T follicular helper cell (primary cell): ENCODE measurements at places on chromosomes 1 and 21.
A peak's percentile ranks its signal among the peaks of the same experiment; 100 is the strongest.

DNA sequence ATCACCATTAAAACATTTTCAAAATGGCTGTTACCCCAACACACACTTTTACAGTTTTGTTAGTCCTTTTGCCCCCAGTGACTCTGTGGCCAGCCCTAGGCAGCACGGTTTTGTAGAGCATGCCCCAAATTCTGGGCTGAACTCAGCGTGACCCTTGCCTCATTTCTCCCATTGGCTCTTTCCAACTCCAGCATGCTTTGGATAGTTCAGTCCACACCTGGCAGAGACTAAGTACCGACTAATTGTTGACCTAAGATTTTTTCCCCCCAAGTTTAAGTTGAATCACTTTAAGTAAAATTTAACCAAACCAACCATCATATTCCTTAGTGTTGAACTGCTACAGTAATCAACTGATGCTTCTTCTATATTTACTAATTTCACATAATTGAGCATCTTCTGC lies 62.4 kb upstream of the LRRC8B start:
- no peak for DNase-seq

GRCh38 chr1:165994107-165994506 lies 166.7 kb downstream of the UCK2 start:
- DNase-seq: no peak

DNA sequence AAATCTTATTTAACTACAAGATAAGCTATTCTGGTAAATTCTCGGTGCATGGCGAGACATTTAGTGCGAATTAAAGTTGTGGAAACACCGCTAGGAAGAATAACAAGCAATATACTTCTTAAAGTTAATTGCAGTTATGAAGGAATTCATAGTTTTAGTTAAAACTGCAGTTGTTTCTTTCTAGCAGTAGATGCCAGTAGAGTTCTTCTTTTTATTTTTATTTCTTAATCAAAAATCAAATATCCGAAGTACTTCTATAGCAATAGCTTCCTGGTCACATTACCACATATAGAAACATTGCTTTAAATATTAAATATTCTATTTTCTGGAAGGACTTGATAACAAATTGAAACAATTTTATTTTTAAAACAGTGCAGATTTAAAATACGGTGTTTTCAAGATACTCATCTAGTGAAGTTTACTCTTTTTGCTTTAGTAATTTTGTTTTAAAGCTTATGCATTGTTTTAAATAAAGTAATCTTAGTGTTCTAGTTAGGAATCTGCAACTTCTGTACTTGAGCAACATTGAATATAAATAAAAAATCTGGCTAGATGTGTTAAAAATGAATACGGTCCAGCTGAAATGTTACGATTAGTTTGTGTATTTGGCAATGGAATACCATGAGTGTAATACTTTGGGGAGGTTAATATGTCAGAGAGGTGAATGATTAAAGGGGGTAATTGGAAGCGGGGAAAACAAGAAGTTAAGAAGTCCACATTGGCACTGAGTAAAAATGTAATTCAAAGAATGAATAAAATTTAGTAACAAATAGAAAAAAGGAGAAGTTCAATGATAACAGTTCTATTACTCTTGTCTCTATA lies 2.7 kb upstream of the PRKACB start:
- DNase-seq: no peak

DNA sequence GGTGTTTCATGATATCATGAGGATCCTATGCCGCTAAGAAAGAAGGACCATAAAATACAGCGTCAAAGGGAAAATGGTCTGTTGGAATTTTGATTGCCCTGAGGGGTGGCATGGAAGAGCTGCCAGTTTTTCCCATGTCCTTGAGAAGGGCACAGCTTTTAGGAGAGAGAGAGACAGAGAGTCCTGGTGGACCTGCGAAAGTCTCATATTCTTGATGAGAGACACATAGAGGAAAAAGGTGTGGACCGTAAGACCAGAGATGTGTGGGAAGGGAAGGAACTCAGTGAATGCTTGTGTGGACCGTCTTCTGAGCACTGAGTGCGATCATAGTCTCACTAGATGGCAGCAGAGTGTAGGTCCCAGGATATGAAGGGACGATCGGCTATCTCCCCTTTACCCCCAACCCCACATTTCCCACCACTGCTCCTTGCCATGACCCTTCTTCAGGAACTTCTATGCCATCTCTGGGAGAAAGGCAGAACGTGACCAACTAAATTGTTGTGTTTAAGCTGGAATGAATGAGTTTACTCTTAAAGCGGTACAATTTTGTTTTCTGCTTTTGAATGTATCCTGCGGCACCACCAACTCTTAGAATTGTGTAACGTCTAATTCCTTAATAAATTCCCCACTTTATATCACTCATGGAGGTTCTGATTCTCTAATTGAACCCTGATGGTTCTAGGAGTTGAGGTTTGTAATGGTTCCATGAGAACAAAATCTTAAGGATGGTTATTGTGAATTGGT lies 117.7 kb downstream of the CTH start:
- DNase-seq: no peak

- no peak for DNase-seq
These were observed 104.2 kb upstream of the GCLM start for GRCh38 chr1:94013367-94013878.

GRCh38 chr1:239493811-239494414 lies 107.5 kb downstream of the CHRM3 start:
- DNase-seq: no peak

GRCh38 chr1:41714638-41715389 lies 203.9 kb downstream of the HIVEP3 start:
- DNase-seq: no peak

DNA sequence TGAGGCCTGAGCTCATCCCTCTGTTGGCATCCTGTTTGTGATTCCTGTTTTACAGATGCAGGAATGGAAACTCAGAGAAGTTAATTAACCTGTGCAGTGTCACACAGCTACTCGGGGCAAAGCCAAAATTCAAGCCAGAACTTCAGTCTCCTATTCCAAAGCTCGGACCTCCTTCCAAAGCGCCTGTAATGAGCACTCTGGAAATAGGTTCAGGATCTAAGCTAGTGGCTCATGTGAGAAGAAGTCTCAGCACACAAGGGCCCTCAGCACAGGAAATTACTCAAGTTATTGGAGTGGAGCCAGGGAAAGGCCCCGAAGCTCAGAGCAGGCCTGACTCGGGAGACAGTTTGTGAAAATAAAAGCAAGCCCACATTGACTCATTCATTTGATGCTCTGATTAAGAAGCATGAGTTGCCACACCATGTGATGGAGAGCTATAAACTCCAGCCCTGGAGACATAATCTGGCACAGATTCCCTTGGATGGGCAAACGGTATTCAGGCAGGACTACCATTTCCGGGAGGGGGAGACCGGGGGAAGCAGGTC lies 50.6 kb upstream of the LYST start:
- peak; percentile 28 for DNase-seq

- no peak for DNase-seq
These were observed 18.7 kb upstream of the RAP1A start for GRCh38 chr1:111600886-111601386.

- DNase-seq: no peak
These were observed 21.9 kb upstream of the LSM10 start for GRCh38 chr1:36419569-36419968.

- no peak for DNase-seq
These were observed 116.3 kb downstream of the AJAP1 start for GRCh38 chr1:4770713-4771112.

GRCh38 chr1:30877205-30877912 lies 31.2 kb downstream of the SDC3 start:
- DNase-seq: no peak

GRCh38 chr21:42025376-42026081 lies 15.4 kb upstream of the ZBTB21 start:
- DNase-seq: no peak

GRCh38 chr1:24830680-24831272 lies 85.5 kb downstream of the CLIC4 start:
- no peak for DNase-seq

DNA sequence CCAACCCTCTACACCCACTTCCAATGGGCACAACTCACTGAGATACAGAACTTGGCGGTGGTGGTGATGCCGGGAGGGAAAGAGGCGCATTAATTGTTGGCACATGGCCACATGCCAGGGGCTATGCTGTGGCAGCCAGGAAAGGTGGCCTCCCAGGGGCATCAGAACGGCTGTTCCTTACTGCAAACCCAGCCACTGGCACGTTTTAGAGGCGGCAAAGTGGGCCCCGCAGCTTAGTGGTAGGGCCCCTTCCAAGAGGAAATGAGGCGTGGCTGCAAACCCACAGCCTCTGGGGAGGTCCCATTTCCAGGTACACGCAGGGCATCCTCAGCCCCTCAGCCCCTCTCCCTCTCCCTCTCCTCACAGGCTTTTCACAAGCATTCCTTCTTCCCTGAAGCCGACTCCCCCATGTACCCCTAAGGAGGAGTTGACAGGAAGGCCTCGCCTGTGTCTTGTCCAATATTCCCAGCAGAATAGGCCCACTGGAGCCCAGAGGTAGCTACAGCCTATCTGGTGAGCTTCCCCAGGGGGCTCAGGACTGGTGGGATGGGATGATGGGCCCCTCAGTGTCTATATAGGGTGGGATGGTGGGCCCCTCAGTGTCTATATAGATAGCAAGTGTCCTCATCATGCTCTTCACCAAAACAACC lies 166.2 kb downstream of the CLIC6 start:
- no peak for DNase-seq

DNA sequence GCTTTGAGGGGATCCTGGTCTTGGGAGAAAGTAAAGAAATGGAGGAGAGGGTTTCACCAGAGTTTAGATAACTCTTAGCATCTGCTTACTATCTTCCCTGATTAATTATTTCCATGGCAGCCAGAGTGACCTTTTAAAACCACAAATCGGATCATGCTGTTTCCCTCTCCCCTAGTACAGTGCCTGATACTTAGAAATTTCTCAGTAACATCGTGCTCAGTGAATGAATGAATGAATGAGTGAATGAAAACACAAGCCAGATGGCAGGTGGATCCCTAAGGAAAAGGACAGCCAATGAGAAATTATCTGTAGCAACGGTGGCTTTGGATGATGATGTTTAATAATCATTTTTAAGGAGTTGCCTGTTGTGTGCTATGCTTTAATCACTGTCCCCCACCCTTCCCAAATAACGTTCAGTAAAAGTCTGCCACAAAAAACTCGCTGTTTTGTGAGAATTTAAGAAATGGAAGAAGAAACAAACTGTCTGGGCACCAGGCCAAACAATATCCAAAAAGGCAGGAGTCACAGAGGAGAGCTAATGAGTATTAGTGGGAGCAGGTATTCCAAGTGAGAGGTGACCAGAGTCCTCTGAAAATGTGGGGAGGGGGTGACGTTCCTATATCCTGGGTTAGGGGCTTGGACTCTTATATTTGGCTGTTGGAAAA lies 737 bp upstream of the SMAP2 start:
- no peak for DNase-seq

- DNase-seq: no peak
These were observed 13.3 kb downstream of the ETV3L start for GRCh38 chr1:157086299-157086698.
